ENCODE measurements at places on chromosomes 7 and 10. TPM values are rescaled to one million over a fixed set of nuclear protein-coding genes. Genes with fewer than 3 reads are reported as not detected.

DNA sequence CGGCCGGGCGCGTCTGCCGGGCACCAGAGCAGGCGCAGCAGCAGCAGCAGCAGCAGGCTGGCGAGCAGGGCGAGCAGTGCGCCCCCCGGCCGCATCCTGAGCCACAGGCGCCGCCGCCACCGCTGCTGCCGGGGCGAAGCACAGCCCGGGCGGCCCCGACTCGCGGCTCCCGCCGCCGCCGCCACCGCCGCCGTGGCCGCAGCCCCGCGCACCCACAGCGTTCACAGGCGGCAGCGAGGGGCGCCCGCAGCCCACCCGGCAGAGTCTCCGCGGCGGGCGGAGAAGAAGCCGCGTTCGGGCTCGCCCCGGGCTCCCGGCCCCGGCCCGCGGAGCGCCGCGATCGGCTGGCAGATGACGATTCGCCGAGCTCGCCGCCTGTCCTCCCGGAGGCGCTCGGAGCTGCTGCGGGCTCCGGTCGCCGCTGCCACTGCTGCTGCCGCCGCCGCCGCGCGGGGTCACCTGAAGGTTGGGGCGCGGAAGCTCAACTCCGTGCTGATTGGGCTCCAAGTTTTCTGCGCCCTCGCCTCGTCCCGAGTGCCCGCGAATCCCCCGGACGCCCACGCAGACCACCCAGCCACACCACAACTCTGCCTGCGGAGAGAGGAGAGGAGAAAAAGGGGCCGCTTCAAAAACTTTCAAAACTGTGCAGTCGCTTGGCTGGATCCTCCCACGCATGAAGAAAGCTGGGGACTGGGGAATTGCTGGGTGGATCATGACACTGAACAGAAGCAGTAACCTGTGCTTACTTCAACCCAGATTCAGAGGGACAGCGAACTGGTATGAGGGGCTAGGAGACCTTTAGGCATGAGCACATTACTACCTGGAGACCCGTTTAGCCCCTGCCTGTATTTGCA lies at the start of gene ST8SIA6:
Gene ST8SIA6, minus strand, starts transcription at position 435 of the 854 bp plus-strand sequence. Its CDS starts 340 bp downstream, at position 95.
- H3K4me1 ChIP-seq, result peaks cover 21% of the 10 kb centered on the region
- H3K27ac ChIP-seq, result peak within 1 kb of the TSS; percentile 69
- H3K4me3 ChIP-seq, result peak within 1 kb of the TSS; percentile 88
- peaks cover 31% of the 10 kb centered on the region for H3K27me3 ChIP-seq

- H3K27me3 ChIP-seq, result no peaks in the 10 kb centered on the region
- no peak for DNase-seq
- peaks cover 14% of the 10 kb centered on the region for H3K4me1 ChIP-seq
- no peak overlapping the region for H3K27ac ChIP-seq
Observed at GRCh38 chr7:2777898-2778535, 66.1 kb downstream of the GNA12 start.

GRCh38 chr10:5364890-5365338 lies at the start of gene UCN3:
UCN3 (plus strand) TSS chr10:5364966; CDS start chr10:5373721, 8,755 bp downstream.
- H3K4me1 ChIP-seq, result no peaks in the 10 kb centered on the region
- no peak within 1 kb of the TSS for H3K4me3 ChIP-seq
- no peaks in the 10 kb centered on the region for H3K36me3 ChIP-seq
- no peak within 1 kb of the TSS for H3K27ac ChIP-seq
- DNase-seq, result no peak

DNA sequence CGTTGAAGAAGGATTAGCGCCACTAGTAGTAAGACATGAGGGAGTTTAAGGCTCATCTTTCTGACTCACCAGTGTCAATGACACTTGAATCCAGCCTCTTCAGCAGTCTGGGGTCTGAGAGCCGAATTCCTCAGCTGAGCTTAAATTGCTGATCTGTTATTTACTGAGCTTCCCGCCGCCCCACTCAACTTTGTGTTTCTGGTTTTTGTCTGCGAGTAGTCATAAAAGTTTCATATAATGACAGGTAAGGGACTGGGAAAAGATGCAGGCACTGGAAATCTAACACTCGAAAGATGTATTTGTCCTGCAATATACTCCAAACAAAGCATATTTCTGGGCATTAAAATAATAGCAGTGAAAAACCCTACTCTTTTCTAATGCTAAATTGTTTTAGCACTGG lies 51.2 kb upstream of the RELN start:
- H3K4me1 ChIP-seq, result no peaks in the 10 kb centered on the region
- peaks cover 13% of the 10 kb centered on the region for H3K27me3 ChIP-seq
- H3K36me3 ChIP-seq, result no peaks in the 10 kb centered on the region

DNA sequence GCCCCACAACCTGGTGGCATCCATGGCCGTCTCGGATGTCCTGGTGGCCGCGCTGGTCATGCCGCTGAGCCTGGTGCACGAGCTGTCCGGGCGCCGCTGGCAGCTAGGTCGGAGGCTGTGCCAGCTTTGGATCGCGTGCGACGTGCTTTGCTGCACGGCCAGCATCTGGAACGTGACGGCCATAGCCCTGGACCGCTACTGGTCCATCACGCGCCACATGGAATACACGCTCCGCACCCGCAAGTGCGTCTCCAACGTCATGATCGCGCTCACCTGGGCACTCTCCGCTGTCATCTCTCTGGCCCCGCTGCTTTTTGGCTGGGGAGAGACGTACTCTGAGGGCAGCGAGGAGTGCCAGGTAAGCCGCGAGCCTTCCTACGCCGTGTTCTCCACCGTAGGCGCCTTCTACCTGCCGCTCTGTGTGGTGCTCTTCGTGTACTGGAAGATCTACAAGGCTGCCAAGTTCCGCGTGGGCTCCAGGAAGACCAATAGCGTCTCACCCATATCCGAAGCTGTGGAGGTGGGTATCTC lies 1.1 kb downstream of the HTR5A start:
- H3K4me1 ChIP-seq, result no peaks in the 10 kb centered on the region
- no peak overlapping the region for H3K27ac ChIP-seq
- DNase-seq, result no peak
- H3K36me3 ChIP-seq, result no peaks in the 10 kb centered on the region
- no peak overlapping the region for H3K4me3 ChIP-seq
- peaks cover 16% of the 10 kb centered on the region for H3K27me3 ChIP-seq

GRCh38 chr10:71939861-71940474 lies 24.2 kb upstream of the CHST3 start:
- no peak overlapping the region for H3K27ac ChIP-seq
- peaks cover 23% of the 10 kb centered on the region for H3K27me3 ChIP-seq
- peaks cover 19% of the 10 kb centered on the region for H3K36me3 ChIP-seq
- peak overlapping the region; percentile 19 for H3K4me3 ChIP-seq

GRCh38 chr7:16668049-16668858 lies 22.3 kb downstream of the BZW2 start:
- H3K36me3 ChIP-seq, result peaks cover 49% of the 10 kb centered on the region
- H3K4me3 ChIP-seq, result no peak overlapping the region
- H3K4me1 ChIP-seq, result peaks cover 2% of the 10 kb centered on the region

The ZNF32 gene
- total RNA-seq, result 10.9 TPM
